ENCODE measurements at places on chromosomes 6 and 20. TPM values are rescaled to one million over a fixed set of nuclear protein-coding genes. Genes with fewer than 3 reads are reported as not detected.
A peak's percentile ranks its signal among the peaks of the same experiment; 100 is the strongest.

Gene SNX3
- 71.0 TPM for total RNA-seq

- no peaks in the 10 kb centered on the region for H3K36me3 ChIP-seq
- no peak overlapping the region for H3K4me3 ChIP-seq
- DNase-seq: no peak
- no peak overlapping the region for H3K27ac ChIP-seq
Observed at GRCh38 chr6:74170118-74170517, 474.1 kb downstream of the CD109 start.

Gene KCNG1
- total RNA-seq: 4.5 TPM

DNA sequence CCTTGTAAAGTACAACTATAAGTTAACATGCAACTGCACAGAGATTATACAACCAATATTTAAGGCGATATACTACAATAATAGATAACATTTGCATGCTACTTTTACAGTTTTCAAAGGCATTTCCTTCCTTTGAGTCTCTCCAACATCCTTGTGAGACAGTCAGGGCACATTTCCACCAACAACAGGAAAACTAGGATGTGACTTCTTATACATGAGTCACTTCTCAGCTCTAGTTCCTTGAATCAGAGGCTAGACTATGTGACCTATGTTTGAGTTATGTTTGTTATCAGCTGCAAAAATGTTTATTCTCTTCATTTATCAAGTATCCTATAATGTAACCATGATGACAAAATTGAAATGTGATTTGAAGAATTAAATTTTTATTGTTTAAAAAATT, 51.7 kb upstream of the TFAP2D start:
- no peak for DNase-seq
- no peaks in the 10 kb centered on the region for H3K4me1 ChIP-seq
- H3K36me3 ChIP-seq: no peaks in the 10 kb centered on the region
- H3K27ac ChIP-seq: no peak overlapping the region

Gene ETV7
- not detected for total RNA-seq

DNA sequence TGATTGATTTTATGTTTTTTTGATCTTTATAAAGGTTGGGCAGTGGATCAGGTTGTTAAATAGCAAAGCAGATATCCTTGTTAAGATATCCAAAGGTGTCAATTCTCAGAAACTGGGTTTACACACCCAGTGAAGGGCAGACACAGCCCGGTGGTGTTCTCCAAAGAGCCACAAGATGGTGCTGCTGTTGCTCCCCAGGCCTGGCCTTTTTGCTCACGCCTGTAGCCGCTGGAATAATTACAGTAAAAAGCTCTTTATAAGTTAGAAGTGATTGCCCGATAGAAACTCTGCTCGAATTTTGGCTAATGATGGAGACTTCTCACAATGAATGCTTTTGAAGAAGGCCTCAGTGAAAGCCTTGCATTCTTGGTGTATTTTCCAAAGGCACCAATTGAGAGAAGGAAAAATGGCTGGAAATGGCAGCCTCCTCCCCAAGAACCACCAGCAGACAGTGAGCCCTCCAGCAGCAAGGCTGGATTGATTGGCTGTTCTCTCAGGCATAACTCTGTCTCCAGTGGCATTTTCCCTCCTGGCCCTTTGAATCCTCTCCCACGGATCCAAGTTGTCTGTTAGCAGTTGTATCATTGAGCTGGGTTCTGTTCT, 120.5 kb upstream of the CHD6 start:
- no peak overlapping the region for H3K4me3 ChIP-seq
- peak; percentile 62 for DNase-seq
- no peaks in the 10 kb centered on the region for H3K36me3 ChIP-seq
- no peak overlapping the region for H3K27ac ChIP-seq
- H3K27me3 ChIP-seq: peaks cover 17% of the 10 kb centered on the region
- no peaks in the 10 kb centered on the region for H3K4me1 ChIP-seq

Gene BMP5
- 2.4 TPM for total RNA-seq

Gene NR2E1
- total RNA-seq: not detected

Gene FAM217A
- not detected for total RNA-seq

DNA sequence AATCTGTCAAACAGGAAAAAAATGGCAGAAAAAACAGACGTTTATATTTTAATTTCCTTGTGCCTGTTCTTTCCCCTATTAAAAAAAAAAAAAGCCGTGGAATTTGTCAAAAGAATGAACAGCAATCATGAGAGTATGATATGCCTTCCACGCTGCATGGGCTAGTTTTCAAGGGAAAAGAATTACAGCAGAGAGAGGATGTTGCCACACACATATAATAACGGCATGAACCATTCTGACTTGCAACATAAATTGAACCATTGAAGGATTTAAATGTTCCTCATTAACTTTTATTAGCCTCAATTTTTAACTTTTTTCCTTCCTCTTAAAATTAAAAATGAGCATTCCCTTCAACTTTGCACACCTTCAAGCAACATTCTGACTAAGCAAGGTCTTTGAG, 301.8 kb downstream of the FOXC1 start:
- no peak for DNase-seq
- no peak overlapping the region for H3K27ac ChIP-seq
- H3K27me3 ChIP-seq: no peaks in the 10 kb centered on the region
- peaks cover 6% of the 10 kb centered on the region for H3K4me1 ChIP-seq

DNA sequence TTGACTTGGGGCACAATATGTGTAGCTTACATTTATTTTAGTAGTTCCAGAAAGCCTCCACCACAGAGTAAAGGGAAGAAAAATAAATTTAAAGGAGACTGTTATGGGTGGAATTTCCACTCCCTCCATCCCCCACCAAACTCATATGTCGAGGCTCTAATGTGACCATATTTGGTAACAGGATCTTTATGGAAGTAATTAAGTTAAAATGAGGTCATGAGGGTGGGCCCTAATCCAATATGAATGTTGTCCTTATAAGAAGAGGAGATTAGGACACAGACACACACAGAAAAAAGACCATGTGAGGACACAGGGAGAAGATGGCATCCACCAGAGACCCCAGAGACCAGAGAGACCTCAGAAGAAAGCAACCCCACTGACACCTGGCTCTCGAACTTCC, 189.7 kb downstream of the EDN1 start:
- no peak overlapping the region for H3K27ac ChIP-seq
- H3K36me3 ChIP-seq: no peaks in the 10 kb centered on the region
- no peaks in the 10 kb centered on the region for H3K27me3 ChIP-seq
- H3K4me3 ChIP-seq: no peak overlapping the region
- no peak for DNase-seq
- H3K4me1 ChIP-seq: no peaks in the 10 kb centered on the region

DNA sequence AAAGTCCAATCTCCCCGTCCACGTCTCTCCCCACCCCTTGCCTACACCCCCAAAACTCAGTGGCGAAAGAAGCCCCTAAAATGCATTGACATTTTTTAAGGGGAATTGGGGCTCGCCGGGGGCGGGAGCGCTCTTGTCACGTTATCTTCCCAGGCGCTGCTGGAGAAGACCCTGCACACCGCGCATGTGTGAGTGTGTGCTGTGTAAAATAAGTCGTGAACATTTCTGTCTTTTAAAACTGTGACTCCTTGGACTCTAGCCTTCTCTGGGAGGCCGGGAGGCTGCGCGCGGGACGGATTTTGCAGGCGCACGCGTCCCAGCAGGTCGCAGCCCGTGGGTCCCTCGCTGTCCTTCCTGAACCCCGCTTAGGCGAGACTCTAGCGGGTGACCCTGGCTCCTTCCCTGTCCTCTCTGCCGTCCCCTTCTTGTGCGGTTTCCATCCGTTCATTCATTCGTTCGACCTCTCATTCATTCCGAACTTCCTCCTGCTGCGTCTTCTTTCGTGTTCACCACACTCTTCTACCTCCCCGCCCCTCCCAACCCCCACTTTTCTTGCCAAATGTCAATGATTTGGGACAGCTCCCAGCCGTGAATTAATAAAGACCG, 2.2 kb downstream of the NRN1 start:
- peak overlapping the region; percentile 86 for H3K4me3 ChIP-seq
- DNase-seq: peak; percentile 19
- H3K36me3 ChIP-seq: peaks cover 7% of the 10 kb centered on the region
- peaks cover 62% of the 10 kb centered on the region for H3K4me1 ChIP-seq
- H3K27me3 ChIP-seq: peaks cover 94% of the 10 kb centered on the region

DNA sequence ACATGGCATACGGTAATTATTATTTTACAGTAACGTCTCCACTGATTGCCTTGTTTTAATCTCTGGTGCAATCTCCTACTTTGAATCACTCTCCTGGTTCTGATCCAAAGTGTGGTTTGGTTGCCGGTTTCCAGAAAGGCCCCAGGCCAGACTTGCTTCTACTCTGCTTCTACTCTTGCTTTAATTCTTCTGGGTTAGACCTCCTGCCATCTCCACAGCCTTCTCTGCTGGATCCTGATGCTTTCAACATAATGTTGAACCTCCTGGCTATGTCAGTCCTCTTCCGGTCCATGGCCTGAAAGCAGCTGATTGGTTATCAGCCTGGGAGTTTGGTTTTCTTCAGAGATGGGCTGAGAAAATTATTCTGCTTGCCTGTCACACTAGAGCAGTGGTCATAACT, 266.5 kb upstream of the RIMS1 start:
- H3K27ac ChIP-seq: no peak overlapping the region
- peaks cover 2% of the 10 kb centered on the region for H3K36me3 ChIP-seq
- H3K27me3 ChIP-seq: no peaks in the 10 kb centered on the region
- no peaks in the 10 kb centered on the region for H3K4me1 ChIP-seq
- no peak for DNase-seq

DNA sequence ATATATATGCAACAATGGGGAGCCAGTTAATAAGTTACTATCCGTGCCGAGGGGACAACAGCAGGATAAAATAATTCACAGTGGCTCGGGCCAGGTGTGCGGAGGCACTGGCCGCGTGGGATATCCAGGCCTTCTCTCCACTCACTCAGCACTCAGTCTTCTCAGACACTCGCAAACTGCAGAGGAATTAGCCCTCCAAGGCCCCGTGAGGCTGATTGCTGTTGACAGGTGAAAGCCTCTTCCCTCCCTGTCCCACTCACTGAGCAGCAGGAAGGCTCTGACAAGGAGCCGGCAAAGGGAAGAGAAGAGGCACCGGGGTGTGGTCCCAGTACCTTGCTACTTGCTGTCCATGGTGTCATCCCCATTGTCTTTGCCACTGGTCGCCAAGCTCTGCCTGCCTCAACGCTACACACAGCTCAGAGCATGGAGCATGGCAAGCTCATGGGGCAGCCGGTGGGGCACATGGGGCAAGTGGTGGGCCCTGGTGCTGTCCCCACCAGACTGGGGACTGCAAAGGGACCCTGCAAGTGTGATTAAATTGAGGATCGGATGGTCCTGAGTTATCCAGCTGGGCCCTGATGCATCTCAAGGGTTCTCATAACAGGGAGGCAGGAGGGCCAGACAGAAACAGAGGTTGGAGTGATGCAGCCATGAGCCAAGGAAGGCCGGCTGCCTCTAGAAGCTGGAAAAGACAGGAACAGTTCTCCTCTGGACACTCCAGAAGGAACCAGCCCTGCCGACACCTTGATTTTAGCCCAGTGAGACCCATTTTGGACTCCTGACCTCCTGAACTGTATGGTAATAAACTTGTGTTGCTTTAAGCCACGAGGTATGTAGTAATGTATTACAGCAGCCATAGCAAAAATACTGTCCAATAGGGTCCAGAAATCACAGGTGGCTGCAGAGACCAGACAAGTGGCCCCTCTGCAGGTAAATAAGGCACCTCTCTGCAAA, 119.7 kb downstream of the PSMB1 start:
- H3K36me3 ChIP-seq: peaks cover 4% of the 10 kb centered on the region
- H3K4me1 ChIP-seq: peaks cover 12% of the 10 kb centered on the region
- H3K27ac ChIP-seq: no peak overlapping the region
- DNase-seq: no peak

DNA sequence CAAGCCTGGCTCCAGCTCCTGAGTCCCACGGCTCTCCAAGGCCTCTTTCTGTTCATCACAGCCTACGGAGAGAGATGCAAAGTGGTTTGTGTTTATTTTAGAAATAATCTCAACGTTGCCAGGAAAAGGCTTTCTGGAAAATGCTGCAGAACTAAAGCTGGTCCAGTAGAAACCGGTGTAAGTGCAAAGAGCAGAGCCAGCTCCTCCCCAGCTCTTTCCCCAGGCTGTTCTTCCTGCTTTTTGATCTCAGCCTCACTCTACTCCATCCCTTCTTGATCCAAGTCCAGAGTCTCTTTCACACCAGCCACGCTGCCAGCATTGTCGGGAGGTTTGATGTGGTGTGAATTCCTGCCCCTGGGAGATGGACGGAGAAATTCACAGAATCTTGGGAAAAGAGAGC, 69.8 kb downstream of the TMEM170B start:
- no peaks in the 10 kb centered on the region for H3K36me3 ChIP-seq
- H3K27me3 ChIP-seq: no peaks in the 10 kb centered on the region
- no peak overlapping the region for H3K4me3 ChIP-seq
- peaks cover 45% of the 10 kb centered on the region for H3K4me1 ChIP-seq
- H3K27ac ChIP-seq: no peak overlapping the region

GRCh38 chr6:170575250-170575649, 9.2 kb downstream of the PDCD2 start:
- H3K36me3 ChIP-seq: peaks cover under 1% of the 10 kb centered on the region
- DNase-seq: no peak
- no peaks in the 10 kb centered on the region for H3K4me1 ChIP-seq
- H3K27ac ChIP-seq: no peak overlapping the region

Gene VSX1
- total RNA-seq: 4.2 TPM

DNA sequence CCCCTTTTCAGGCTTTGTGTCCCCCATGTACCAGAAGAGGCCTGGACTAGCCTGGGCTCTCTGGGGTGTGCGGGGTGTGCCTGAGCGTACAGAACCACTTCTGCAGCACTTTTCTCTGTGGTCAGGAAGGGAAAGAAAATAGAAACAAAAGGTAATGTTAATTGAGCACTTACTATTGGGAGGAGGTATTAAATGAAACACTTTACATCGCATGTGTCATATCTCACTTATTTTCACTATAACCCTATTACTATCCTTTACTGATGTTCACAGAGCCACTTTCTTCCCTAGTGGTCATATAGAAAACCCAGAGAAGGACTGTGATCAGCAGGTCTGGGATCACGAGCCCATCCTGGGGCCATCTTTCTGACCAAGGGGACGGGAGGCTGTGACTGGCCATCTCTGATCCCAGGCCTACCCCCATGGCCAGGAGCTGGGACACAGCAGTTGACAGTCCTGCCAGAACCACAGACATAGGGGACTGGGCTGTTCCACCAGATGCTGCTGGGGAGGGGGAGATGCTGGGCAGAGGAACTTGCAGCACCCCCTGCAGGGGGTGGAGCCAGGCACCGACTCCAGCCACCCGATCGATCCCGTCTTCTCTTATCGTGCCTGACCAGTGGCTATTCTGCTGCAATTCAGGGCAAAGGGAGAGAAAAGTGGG, 107.6 kb downstream of the VEGFA start:
- DNase-seq: no peak
- H3K36me3 ChIP-seq: no peaks in the 10 kb centered on the region
- peaks cover 44% of the 10 kb centered on the region for H3K4me1 ChIP-seq
- H3K27me3 ChIP-seq: no peaks in the 10 kb centered on the region

Gene COL9A3
- total RNA-seq: 4.6 TPM

DNA sequence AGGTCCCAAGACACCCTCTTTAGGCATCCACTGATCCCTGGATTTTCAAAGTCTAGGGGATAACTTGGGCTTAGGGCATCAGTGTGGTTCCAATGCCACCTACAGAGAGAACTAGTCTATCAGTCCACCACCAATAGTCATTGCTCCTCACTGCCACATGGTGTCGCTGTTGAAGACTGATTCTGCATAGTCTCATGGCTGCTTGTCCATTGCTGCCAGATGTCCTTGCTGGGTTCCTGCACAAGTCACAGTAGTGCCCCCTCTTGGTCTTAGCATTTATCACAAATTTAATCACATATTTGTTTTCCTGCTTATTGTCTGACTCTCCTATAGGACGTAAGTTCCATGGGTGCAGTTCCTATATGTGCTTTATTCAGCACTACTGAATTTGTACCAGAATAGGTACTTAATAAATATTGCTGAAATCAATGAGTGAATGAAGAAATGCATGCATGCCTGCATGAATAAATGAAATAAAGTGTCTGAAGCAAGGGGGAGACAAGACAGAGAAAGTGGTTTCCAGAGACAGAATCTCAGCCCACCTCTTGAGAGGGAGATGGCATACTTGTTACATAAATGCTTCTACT, 45.9 kb upstream of the RALY start:
- H3K4me3 ChIP-seq: no peak overlapping the region
- H3K36me3 ChIP-seq: peaks cover 3% of the 10 kb centered on the region
- peaks cover 12% of the 10 kb centered on the region for H3K4me1 ChIP-seq
- H3K27me3 ChIP-seq: peaks cover 6% of the 10 kb centered on the region
- no peak overlapping the region for H3K27ac ChIP-seq

Measured in neural crest cell (in vitro differentiated cells).